Esophagus squamous epithelium (tissue), 5 donors: ENCODE measurements at places on chromosomes 7 and 10.

DNA sequence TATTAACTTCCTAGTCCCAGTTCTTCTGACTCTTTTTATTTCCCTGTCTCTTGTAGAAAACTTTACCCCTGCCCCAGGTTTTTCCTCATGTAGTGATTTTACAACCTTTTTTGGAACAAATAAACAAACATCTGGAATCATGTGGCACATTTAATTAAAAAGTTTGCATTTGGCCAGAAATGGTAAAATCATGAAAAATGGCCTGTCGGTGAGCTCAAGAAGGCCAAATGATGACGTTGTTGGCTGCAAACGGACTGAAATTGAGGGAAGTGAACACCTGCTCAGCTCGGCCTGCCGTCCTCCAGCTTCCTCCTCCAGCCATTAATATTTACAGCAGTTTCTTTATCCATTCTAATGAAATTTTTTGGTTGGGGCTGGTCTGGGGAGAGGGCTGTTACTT lies 902.8 kb downstream of the LRMDA start:
- no peak for DNase-seq

DNA sequence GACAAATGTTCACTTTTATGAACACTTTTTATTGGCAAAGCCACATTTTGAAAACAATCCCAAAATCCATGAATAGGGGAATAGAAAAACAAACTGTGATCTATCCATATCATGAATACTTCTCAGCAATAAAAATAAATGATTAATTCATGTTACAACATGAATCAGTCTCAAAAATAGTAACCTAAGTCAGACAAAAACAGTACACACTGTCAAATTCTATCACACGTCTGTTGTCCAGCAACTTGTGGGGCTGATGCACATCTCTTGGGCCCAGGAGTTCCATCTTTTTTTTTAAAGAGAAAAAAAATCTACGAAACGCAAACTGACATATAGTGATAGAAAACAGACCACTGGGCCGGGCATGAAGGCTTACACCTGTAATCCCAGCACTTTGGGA lies 71.0 kb downstream of the LARP4B start:
- DNase-seq = no peak

DNA sequence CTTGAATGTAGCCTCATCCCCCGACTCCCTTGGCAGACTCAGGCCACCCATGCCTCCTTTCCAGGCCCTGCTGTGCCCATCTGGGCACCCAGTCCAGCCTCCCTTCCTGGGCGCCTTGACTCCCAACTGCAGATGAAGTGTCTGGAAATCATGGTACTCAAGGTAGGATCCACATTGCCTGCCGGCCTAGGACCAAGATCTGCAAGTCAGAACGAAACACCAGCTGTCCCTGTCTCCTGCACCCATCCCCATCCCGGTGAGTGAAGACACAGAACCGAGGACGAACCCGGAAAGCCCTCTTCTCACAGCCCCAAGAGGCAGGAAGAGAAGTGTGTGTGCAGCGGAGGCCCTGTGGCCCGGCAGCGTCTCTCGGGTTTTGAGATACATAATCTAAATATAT lies 205.1 kb downstream of the EMX2 start:
- no peak for DNase-seq

DNA sequence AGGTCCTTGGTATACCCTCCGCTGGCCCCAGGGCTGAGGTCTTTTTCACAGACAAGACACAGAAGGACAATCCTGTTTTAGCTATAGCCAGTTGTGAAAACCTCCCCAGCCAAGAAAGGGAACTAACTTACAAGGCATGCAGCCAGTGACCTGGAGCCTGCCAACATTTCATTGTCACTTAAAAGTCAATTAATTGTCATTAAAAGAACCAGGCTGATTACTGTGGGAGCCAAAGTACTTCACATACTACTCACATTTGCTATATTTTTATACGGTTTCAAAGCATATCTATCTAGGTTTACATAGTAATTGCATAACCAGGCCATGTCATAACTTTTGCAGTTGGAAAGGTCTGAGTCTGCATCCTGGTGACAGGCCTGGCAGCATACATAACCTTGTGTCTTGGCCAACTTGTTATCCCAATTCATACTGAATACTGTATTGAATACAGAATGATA lies 31.1 kb downstream of the NRBF2 start:
- DNase-seq = no peak

DNA sequence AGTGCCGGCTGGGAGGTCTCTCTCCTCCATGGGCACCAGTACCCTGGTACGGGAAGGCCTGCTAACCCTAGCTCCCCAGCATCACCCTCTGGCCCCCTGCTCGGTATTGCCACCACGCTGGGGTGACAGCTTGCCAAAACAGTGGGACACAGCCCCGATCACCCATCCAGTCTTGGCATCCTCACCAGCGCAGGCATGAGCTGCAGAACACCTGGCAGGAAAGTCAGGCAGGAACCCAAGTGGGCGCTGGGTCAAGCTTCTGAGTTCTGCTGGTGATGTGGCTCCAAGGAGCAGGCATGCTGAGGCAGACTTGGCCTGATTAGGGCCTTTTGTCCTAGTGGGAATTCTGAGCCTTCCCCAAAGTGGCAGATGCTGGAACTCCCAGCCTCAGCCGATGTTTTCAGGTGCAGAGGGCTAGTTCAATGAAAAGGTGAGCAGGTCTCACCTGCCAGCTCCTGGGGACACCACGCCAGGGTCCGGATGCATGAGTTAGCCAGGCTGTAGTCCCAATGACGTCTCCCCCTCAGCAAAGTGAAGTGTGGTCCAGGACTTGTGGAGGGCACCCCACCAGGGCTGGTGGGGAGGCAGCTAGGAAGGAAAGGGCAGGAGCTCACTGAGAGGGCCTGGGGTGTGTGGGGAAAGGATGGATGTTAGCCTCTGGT lies 8.5 kb upstream of the ZNF22 start:
- DNase-seq = no peak

DNA sequence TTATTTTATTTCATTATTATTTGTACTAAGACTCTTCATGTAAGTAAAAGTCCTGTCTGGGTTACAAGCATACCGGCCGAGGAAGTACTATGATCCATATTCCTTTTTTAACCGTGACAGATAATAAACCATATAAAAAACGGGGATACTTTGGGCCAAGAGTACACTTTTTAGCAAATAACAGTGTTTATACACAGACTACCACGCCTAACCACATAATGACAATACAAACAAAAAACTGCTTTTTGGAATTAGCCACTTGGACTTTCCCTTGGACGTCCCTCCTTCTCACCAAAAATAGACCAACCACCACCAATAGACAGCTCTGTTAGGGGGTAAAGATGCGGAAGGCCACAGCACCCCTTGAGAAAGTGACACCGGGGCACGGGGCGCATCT lies 800 bp downstream of the MINDY3 start:
- DNase-seq = no peak

- no peak for DNase-seq
Observed at GRCh38 chr10:9091530-9092093, 1037.1 kb downstream of the GATA3 start.

GRCh38 chr7:139087212-139087611 lies 22.3 kb downstream of the ZC3HAV1 start:
- no peak for DNase-seq

- no peak for DNase-seq
Observed at GRCh38 chr7:109950256-109950655, 1140.7 kb upstream of the LRRN3 start.

DNA sequence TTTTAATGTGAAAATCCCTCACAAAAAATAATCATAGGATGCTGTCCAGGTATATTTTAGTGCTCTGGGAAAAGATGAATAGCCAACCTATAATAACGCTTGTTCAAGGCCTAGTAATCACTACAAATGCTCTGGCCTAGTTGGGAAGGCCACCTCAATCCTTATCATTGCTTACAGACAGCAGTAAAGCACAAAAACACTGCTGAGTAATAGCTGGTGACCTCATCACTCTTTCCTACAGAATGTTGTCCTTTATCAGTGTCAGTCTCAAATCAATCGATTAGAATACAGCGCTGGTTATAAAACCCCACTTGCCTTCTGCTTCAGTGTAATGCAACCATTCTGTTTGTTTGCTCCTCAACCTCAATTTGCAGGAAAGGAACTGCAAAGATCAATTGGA lies 72.6 kb upstream of the STEAP1 start:
- no peak for DNase-seq

DNA sequence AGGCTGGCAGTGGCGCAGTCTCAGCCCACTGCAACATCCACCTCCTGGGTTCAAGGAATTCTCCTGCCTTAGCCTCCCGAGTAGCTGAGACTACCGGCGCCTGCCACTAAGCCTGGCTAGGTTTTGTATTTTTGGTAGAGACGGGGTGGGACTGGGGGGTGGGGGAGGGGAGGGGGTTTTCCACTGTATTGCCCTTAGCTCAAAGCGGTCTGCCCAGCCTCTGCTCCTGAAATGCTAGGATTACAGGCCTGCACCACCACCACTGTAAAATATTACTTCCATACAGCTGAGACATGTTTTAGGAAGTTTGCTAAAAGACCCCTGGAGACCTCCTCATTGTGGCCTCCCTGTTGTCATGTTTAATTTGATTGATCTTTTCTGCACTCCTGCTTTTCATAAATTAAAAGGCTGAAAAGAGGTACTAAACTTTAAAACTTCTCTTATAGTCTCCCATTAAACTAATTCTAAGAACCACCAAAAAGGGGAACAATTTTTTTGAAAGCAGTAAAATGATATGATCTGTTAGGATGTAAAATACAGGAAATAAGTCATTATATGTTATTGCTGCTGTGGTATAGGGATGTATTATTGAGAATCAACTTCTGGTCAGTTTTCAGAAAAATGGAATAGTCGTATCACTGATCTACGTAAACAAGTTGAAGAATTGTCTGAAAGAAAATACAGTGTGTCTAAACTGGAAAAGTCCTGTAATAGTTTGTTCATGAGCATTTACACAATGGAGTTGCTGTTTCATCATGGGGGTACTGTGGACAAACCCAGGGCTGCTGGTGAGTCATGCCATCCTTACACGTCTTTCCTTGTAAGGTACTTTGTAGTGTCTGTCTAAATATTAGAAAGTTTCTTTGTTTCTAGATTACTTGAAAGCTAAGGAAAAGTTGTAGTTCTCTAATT lies 72.9 kb upstream of the TMEM248 start:
- DNase-seq = no peak

GRCh38 chr7:158384746-158385145 lies 202.9 kb downstream of the PTPRN2 start:
- no peak for DNase-seq

DNA sequence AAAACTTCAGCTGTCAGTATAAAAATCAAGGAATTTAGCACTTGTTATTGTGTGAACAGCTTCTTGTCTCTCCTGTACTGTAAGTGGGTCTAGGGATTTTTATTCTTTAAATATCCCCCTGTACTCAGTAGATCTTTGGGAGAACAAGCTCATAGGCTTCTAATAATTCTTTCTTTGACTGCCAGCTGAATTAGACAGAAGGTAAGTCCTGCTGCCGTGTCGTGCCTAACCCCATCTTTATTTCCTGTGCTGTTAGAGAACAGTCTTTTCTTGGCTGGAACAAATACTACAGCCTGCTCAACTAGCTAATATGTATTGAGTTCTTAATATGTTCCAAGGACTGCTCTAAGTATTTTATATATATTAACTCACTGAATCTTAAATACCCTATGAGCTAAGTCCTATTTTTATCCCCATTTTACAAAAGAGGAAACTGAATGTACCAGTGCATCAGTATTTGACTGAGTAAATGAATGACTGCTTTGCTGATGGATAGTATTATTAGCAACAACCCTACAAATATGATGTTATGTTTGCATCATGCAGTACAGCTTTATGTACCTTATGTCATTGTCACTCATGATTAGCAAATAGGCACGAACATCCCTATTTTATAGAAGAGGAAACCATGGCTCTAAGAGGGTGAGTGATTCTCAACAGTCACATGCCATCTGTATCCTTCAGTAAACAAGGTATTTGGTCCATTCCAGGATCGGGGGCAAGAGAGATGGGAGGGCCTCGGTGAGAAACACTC lies 5.5 kb upstream of the DUSP5 start:
- DNase-seq = no peak

GRCh38 chr10:17743437-17743836 lies 8.6 kb upstream of the TMEM236 start:
- DNase-seq = no peak

DNA sequence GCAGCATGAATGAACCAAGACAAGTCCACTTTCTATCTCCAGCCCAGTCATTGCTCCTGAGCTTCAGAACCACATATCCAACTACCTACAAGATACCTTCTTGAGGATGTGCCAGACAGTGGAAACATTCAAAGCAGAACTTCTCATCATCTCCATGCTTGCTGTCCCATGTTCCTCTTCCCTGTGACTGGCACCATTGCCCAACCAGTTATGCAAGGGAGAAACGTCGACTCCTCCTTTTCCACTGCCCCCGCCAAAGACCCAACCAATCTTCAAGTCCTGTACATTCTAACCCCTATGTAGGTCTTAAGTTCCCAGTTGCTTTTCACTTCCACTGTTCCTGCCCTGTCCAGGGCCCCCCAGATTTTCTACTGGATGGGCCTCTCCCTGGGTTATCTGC lies 225.7 kb downstream of the RPS24 start:
- DNase-seq = no peak

DNA sequence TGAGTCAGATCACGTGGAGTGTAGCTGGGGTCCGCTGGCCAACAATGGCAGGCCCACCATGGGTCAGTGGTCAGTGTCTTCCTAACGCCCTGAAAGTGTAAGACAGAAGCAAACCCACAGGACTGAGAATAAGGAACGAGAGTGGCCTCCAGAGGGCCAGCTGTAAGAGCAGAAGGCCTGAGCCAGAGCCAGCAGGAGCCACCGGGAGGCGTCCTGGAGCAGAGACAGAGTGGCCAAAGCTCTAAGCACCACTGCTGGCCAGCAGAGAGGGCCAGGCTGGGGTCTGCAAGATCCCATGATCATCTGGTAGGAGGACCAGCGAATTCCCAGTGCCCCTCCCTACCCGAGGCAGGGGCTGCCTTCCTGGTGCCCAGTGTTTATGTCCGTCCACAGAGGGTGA lies 9.2 kb downstream of the CCDC201 start:
- DNase-seq = no peak

GRCh38 chr7:35025369-35025870 lies 11.9 kb downstream of the DPY19L1 start:
- no peak for DNase-seq

DNA sequence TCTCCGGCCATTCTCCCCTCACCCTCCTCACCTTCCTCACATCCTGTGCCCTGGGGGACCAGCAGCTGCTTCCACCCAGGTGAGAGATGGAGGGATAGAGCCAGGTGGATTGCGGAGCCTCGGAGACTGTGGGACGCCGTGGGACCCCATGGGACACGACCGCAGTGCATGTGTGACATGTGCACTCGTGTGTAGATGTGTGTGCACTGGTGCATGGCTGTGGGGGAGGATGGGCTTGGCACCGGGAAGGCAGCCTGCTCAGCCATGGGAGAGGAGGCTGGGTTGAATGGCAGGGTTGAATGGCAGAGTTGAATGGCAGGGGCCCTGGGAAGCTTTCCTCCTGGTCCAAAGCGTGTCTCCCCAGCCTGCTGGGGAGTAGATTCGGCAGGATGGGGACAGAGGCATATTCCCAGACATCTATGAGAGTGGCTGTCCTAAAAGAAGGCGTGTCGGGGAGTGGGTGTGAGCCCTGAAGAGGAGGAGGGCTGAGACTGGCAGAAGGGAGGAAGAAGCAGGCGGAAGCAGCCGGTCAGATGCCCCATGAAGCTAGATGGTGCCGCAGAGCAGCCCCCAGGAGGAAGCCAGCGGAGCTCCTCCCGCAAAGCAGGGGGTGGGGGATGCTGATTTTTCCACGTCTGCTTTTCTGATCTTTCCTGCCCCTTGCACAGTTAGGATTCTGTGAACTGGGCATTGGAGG lies 815 bp downstream of the GIMAP8 start:
- DNase-seq = no peak

- no peak for DNase-seq
Observed at GRCh38 chr7:100694098-100694745, at the start of gene GIGYF1. TSS of gene GIGYF1 (minus strand) at chr7:100694250. CDS start at chr7:100688238, 6,012 bp downstream.
